A549 treated with RU486 at 1 μM for 4 hours (cell line): ENCODE measurements at places on chromosomes 4 and X. TPM values are rescaled to one million over a fixed set of nuclear protein-coding genes. Genes with fewer than 3 reads are reported as not detected.

Gene CHRDL1
- total RNA-seq = 0.02 TPM in 1 of 5 replicates, not detected in the others

Gene NHSL2
- 0.22 to 0.45 TPM (median 0.32 TPM) in 5 replicates for total RNA-seq

Gene XAGE1A
- total RNA-seq = 12.2 to 35.3 TPM (median 24.0 TPM) in 3 of 5 replicates, not detected in the others

Gene CXCL5
- total RNA-seq = 28.2 to 55.2 TPM (median 49.5 TPM) in 5 replicates

Gene NLGN4X
- total RNA-seq = not detected in 5 replicates

Gene NAP1L2
- 0.86 to 1.4 TPM (median 1.2 TPM) in 5 replicates for total RNA-seq

Gene HS6ST2
- total RNA-seq = 0.03 to 0.17 TPM (median 0.10 TPM) in 3 of 5 replicates, not detected in the others

Gene GPR143
- 0.16 to 0.33 TPM (median 0.27 TPM) in 4 of 5 replicates, not detected in the other for total RNA-seq

Gene CAPN6
- total RNA-seq = not detected in 5 replicates

Gene CTBP1
- 66.1 to 92.8 TPM (median 81.0 TPM) in 5 replicates for total RNA-seq

Gene TRIM61
- total RNA-seq = not detected in 5 replicates

Gene PABPC1L2B
- not detected in 5 replicates for total RNA-seq

Gene NUDT11
- total RNA-seq = 1.8 to 3.3 TPM (median 3.2 TPM) in 5 replicates

Gene EFNB1
- 7.6 to 10.2 TPM (median 9.4 TPM) in 5 replicates for total RNA-seq

Gene IBSP
- total RNA-seq = not detected in 5 replicates

Gene GPR82
- not detected in 5 replicates for total RNA-seq

Gene HTN1
- total RNA-seq = not detected in 5 replicates

Gene MAOB
- total RNA-seq = 0.09 to 0.34 TPM (median 0.16 TPM) in 5 replicates

Gene P2RY4
- total RNA-seq = 0.06 TPM in 1 of 5 replicates, not detected in the others

Gene CSAG3
- total RNA-seq = not detected in 5 replicates

Gene CSN2
- total RNA-seq = not detected in 5 replicates

Gene CCNA2
- total RNA-seq = 29.9 to 51.0 TPM (median 47.8 TPM) in 5 replicates

Gene USP17L30
- not detected in 5 replicates for total RNA-seq

Gene VEGFD
- 0.16 to 0.39 TPM (median 0.23 TPM) in 5 replicates for total RNA-seq

Gene IRF2
- 9.4 to 16.6 TPM (median 11.6 TPM) in 5 replicates for total RNA-seq

Gene GRID2
- not detected in 5 replicates for total RNA-seq

Gene SYAP1
- total RNA-seq = 18.3 to 24.0 TPM (median 23.2 TPM) in 5 replicates

Gene CT45A5
- total RNA-seq = 0.26 TPM in 1 of 5 replicates, not detected in the others

Gene POF1B
- total RNA-seq = 2.1 to 3.3 TPM (median 3.0 TPM) in 5 replicates

Gene MAGEA12
- 0.08 to 0.20 TPM (median 0.13 TPM) in 4 of 5 replicates, not detected in the other for total RNA-seq

Gene PDGFC
- 2.5 to 5.1 TPM (median 2.9 TPM) in 5 replicates for total RNA-seq

Gene OSTC
- total RNA-seq = 62.5 to 104 TPM (median 93.3 TPM) in 5 replicates
